ENCODE measurements at places on chromosomes 2 and 18.

DNA sequence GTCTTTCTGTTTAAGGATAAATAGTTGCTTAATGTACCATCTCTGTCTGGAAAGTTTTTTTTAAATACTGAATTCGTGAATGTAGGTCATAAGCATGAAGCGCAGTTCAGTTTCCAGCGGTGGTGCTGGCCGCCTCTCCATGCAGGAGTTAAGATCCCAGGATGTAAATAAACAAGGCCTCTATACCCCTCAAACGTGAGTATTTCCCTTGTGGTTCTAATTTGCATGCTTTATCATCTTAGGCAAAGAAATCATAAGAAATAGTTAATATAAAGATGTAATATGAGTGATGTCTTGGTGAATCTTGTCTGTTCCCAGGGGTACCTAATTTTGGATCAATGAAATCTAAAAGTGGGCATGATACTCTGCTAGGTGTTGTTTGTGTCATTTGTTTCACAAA lies 1.5 kb downstream of the NDC80 start:
- DNase-seq: no peak

DNA sequence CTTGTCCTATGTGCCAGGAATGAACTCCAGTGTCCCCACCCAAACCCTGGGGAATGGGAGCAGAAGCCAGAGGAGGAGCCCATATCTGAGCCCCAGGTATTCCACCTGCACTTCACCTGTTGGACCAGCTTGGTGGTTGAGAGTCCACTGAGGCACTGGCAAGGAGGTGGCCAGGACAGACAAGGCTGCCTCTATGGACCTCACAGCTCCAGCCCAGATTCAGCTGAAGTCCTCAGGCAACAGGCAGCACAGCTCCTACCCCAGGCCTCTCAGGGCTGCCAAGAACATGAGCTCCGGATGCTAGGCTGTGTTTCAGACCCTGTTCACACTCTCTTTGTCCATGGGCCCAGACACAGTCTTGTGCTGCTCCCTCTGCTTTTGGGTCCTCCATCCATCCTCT lies 2.9 kb upstream of the IL1F10 start:
- DNase-seq: no peak

GRCh38 chr2:200742426-200742825 lies 69.3 kb upstream of the BZW1 start:
- no peak for DNase-seq

DNA sequence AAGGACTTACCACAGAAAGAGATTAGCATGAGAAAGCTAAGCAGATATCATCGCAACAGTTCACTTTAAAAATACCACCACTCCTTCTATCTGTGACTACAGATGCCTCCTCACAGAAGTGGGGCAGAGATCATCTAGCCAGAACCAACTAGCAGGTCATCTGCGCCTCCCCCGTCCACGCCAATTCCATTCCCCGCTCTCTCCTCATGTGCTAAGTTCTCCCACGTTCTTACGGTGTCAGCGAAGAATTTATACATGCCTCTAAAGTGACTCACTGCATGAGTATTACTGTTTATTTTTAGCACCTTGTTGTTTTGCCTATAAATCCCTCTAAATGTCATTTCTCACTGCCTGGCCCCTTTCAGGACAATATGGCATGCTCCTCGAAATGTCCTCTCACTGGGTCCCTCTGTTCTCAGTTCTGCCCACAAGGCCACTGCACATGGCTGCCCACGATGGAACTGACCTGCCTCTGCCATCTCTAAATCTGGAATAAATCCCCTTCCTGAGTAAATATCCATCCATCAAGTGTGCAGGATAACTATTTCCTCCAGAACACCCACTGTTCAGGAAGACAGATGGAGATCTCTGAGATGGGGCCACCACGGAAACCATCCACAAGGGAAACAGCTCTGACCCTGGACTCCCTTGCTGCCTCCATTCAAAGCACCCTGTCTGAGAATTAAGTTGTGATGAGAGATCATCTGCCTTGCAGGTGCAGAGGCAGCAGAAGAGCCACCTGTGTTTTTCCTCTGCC lies 137.7 kb downstream of the IRS1 start:
- no peak for DNase-seq

DNA sequence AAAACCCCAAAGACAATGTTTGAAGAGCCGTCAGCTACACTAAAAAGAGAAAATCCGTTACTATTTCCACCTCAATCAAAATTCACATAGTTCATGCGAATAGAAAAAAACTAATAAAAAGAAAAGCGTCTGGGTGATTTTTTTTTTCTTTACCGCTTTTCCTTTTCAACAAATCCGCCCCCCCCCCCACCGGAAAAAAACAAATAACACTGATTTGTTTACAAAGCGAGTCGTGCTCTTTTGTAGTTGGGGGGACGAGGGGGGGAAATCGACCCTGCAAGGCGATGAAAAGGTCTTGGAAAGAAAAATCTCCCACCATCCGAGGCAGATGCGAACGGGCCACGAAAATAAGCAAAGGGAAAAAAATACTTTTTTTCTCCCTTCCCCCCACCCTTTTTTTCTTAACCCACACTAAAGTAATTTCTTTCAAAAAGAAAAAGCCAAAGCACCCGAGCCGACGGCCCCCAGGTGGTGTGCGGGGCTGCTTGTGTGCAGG lies 638 bp downstream of the ZNF521 start:
- DNase-seq: no peak

GRCh38 chr2:10844097-10844496 lies 31.5 kb upstream of the PDIA6 start:
- no peak for DNase-seq

- no peak for DNase-seq
Measured at GRCh38 chr2:62101886-62102285, 94.0 kb upstream of the B3GNT2 start.

- DNase-seq: no peak
Measured at GRCh38 chr2:235923859-235924674, 244.1 kb downstream of the GBX2 start.

- no peak for DNase-seq
Measured at GRCh38 chr2:98472132-98472650, 27.5 kb downstream of the INPP4A start.

DNA sequence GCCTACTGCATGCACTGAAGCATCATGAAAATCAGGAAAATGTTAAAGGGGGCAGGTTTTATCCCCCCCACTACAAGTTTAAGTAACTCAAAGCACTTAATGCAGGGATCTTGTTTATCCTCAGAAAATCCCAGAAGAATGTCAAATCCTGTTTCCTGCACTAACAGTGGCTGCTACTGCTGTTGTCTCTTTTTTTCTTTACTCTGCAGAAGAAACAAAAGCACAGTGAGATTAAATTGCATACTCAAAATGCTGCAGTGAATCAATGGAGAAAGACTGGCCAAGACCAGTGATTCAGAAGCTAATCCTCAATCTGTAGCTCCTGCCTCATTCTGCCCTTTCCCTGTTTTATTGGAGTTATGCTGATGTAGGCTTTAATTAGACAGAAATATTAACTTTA lies 332.3 kb upstream of the FIGN start:
- no peak for DNase-seq

- DNase-seq: peak; percentile 16
Measured at GRCh38 chr2:137865954-137866540, 98.2 kb upstream of the HNMT start.

DNA sequence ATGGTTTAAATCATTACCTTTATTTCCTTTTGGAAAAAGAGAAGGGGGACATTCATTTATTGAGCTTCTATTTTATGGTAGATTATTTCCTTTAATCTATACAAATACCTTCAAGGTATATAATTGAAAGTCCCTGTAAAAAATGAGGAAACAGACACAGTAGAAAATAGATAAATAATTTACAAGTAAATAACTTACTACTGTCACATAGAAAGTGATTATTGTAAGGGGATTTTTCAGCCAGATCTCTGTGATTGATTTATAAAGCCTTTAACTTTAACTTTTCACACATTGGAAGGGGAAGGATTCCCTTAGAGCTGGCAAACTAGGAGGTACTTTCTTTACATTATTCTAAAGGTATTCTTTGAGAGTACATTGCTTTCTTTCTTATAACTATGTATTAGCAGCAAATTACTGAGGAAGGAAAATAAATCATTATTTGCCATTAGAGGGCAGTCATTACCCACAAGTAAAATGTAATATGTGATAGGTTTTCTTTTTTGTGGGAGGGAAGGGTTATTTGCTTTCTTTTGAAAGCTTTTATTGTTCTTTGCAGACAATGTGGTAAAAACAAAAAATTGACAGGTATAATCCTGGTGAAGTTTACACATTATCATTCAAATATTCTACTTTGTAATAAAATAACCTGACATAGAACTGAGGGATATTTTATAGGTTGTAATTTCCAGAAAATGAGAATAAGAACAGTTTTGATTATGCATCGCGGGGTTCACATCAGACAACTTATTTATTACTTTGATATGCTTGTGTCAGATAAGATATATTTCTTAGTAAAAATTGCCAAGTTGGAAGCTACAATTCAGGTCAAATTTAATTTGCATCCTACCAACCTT lies 24.8 kb upstream of the RPE start:
- no peak for DNase-seq

DNA sequence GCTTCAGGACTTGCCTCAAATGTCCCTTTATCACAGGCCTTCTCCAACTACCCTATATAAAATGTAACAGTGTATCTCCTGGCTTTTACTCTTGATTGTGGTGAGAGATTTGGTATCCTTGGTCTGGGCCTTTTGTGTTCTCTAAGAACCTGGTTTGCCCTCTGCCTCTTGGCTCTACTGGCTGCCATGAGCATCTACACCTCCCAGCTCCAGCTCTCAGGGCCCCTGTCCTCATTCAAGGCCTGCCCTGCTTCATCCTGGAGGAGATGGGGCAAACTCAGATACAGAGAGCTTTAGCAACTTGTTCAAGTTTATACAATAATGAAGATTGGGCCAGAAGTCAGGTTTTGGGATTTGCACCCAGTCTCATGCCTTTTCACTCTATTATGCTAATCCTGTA lies 45.0 kb downstream of the QPCT start:
- no peak for DNase-seq

DNA sequence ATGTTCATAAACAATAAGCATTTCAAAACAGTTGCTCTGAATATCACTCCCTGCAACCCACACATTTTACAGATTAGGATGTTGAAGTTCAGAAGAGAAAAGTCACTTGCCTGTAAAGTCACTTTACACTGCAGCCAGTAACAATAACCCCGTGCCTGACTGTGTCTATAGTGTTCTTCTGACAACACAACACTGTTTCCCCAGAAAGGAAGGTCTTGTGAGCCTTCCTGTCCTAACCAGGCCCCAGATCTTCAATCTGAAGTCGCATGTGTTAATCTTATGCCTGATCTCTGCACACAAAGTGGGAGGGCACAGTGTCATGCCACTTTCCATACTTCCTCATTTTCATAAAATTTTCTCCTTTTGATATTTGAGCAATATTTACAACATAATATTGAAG lies 120.2 kb downstream of the FEZ2 start:
- DNase-seq: no peak

GRCh38 chr2:119760237-119760955 lies 674 bp downstream of the PTPN4 start:
- DNase-seq: peak; percentile 3

GRCh38 chr2:171253279-171253678 lies 92.6 kb upstream of the TLK1 start:
- DNase-seq: no peak

- no peak for DNase-seq
Measured at GRCh38 chr2:104606056-104606455, 247.9 kb upstream of the POU3F3 start.

- DNase-seq: no peak
Measured at GRCh38 chr18:12458771-12459170, 51.0 kb downstream of the PRELID3A start.
